ENCODE measurements at places on chromosomes 13 and 19.

DNA sequence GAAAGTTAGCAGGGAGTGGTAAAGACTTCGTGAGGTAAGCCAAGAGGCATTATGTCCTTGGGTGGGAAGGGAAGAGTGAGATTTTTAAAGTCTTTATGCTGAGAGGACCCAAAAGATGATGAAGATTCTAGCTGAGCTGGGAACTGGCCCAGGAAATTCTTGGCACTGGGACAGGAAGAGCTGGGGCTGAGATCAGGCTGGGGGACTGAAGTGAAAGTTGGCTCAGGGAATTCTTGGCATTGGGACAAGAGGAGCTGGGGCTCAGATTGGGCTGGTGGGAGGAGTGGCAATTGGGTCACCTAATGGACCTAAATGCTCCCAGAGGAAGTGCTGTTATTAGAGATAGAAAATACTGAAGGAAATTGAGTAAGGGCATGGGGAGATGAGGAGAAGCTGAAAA, 8.8 kb downstream of the SCEL start:
- DNase-seq, result no peak

DNA sequence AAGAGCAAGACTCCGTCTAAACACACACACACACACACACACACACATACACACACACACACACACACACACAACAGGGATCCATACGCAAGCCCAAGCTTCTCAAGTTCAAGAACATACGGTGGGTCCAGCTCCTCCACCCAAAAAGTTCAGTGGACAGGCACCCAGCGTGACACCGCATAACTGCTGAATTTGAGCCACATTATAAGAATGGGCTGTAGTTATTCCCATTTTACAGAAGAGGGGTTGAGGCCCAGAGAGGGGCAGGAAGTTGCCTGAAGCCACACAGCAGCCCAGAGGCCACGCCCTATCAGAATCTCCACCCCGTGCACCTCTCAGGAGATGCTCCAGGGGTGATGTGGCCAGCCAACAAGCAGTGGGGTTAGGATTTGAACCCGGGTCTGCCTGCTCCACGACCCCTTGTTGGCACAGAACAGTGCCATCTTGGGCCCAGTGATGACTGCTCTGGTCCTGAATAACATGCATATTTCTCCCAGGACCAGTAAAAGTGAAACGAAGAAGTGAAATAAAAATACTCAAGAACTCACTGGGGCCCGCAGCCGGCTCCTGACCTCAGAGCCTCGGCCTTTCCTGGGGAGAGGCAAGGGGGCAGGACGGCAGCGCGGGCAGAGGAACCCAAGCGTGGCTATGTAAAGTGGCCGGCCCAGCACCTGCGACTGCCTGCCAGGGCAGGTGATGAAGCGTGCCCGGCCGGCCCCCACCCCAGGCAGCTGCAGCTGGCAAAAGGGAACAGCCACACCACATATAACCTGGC, 61.9 kb downstream of the AP1M1 start:
- DNase-seq, result no peak

- DNase-seq, result no peak
Observed at GRCh38 chr19:10237702-10238101, 6.6 kb upstream of the S1PR2 start.

GRCh38 chr13:114099191-114099590, 33.2 kb downstream of the RASA3 start:
- peak; percentile 84 for DNase-seq

DNA sequence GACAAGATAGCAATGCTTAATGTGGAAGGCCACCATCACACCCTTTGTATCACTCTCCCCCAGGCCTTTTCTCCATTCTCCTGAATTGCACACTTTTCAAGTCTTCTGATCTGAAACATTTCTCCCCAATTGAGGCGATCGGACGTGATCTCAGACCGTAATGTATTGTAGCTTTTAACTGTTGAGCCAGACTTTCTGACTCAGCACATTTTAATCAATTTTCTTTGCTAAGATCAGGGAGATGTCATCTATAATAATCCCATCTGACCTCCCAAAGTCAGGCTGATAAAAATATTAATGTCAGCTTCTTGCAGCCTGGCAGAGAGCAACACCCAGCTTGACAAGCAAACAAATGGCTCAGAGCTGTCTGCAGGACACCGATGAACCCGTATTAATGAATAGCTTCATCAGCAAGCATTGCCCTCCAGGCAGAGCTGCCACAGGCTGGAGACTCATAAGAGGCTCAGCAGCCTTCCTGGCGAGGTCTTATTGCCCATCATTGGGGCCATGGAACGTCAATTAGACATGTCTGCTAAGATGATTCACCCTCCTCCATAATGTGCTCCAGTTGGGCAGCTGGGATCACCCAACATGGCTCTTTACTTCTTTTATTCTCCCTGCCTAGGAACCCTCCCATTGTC, 60.2 kb upstream of the UQCRFS1 start:
- DNase-seq, result no peak

- no peak for DNase-seq
Observed at GRCh38 chr13:111519490-111520170, 199.2 kb downstream of the TEX29 start.

- no peak for DNase-seq
Observed at GRCh38 chr19:38538793-38539528, 78.8 kb downstream of the MAP4K1 start.

DNA sequence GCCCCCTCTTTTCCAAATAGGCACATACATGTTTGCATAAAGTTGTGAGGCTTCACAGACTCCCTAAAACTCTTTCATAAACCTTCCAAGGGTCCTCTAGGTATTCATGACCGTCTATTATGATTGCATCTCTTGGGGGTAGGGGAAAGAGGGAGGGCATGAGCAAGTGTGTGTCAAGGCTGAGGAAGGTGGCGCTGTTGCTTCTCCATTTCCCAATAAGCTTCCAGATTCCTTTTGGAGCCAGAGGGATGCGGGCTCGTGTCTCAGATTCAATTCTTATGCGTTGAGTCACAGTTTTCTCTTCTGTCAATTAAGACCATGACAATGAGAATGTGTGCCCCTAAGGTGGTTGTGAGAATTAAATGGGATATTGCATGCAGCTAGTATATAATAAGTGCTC, 51.0 kb upstream of the CYP2A7 start:
- DNase-seq, result peak; percentile 11

GRCh38 chr13:57725480-57725879, 93.9 kb downstream of the PCDH17 start:
- DNase-seq, result no peak

DNA sequence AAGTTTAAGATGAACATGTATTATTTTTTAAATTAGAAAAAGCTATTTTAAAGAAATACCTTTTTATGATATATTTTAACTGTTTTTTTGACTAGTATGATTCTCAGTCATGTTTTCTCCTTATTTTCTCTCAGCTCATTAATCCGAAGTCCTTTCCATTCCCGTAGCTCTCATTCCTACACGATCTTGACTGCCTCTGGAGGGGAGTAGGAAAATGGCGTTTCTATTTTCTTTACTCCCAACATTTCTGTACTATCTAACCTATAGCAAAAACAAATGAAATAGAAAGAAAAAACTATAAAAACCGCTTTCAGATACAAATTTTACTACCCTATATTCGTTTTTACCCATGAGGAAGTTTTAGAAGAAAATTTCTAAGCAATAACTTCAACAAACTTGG, 343.8 kb downstream of the RBM26 start:
- no peak for DNase-seq

DNA sequence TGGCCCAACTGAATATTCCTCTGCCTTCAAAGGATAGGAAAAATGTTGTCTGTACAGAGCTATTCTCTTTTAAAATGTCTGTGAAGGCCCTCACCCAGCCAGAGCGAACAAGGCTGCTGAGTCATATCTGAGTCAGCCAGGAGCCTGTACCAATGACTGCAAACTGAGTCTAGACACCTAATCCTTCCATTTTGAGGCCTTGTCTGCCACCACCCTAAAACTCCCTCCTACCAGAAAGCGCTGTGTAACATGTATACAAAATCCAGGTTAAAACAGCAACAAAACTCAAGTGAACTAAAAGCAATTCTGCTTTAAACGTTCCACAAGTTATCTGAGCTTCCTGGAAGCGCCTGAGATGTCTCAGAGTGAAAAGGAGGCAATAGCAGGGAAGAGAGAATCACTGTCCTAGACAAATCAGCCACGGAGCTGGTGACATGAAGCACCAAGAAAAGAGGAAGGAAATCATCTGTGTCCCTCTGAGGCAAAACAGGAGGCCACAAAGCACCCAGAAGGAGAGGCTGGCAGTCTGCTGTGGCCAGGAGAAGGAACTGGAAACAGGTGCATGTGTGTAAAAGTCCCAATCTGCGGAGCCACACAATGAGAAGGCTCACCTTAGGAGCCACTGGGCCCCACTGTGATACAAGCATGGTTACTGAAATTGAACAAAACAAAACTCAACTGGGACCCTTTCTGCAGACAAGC, 10.2 kb downstream of the DHRS12 start:
- DNase-seq, result peak; percentile 78

- DNase-seq, result peak; percentile 20
Observed at GRCh38 chr19:50147462-50148423, 15.3 kb downstream of the IZUMO2 start.

GRCh38 chr19:49328741-49329140, 3.8 kb upstream of the SLC6A16 start:
- no peak for DNase-seq

DNA sequence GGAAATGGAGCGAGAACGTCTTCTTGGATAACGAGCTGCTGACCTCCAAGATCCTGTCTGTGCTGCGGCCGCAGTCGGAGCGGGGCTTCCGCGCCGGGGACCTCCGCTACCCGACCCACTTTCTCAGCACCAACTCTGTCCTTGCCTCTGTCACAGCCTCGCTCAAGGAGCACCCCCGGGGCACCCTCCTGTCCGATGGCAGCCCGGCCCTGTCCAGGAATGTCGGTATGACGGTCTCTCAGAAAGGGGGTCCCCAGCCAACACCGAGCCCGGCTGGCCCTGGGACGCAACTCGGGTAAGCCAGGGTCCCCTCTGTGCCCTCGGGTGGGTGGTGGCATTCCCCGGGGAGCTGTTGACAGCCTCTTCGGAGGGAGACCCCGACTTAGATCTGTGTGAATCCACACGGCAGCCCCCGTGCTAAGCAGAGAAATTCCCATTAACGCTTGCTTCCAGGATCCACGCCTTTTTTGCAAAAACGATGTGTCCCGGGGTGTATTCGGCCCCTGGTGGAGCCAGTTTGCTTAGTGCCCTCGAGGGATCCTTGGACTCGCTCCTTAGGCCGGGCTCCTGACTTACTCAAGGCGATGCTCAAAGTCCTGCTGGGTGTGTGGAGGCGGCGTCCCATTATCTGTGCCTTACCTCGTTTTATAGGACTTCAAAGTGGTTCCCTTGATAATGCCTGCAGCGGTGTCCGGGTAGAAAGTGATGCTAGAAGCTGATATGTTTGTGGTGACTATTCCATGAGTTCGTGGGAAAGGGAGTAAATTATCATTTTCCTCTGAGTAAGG, 48.5 kb downstream of the PEX11G start:
- no peak for DNase-seq

GRCh38 chr13:31731921-31732320, 7.4 kb upstream of the RXFP2 start:
- DNase-seq, result no peak

Data from HCEC 1CT (cell line).